CD4-positive, alpha-beta T cell treated with Interleukin-4 for 4 hours (primary cell): ENCODE measurements at places on chromosomes 4 and X.

DNA sequence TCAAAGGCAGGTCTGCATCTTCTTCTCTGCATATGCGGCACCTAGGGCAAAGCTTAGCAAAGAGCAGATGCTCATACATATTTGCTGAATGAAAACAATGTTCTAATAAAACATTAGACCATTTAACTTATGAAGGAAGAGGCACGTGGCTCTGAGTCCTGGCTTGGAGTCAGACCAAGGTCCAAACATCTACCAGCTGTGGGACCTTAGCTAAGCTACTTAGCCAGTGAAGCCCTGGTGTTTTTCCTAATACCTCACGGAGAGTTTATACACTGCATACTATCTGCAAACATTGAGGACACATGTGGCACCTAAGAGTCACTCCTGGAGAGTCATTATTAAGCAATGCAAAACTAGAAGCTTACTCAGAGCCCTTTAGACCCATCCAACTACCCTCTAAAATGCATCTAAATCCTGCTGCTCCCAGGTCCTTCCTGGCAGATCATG, 9.0 kb downstream of the PDGFC start:
- DNase-seq, result no peak

- DNase-seq, result no peak
These were observed 23.4 kb downstream of the SH2D1A start for GRCh38 chrX:124369722-124370121.

DNA sequence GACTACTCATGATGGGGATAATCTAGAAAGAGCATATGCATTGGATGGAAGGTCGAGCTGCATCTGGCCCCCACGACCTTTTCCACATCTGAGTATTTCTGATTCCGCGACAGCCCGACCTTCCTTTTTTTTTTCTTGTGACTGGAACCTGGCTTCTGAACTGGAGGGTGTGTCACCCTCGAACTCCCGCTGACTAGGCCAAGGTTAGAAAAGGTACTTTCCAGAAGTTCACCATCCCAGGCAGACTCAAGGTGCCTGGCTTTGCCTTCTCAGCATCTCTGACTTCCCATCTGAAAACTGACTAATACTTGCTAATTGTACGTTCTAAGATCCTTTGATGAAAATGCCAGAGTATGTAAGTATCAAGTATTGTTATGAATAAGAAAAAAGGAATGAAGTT, 49.3 kb upstream of the CD40LG start:
- DNase-seq, result peak; percentile 65

GRCh38 chrX:23271026-23271425, 63.6 kb upstream of the PTCHD1 start:
- no peak for DNase-seq

- DNase-seq, result no peak
These were observed 8.7 kb upstream of the TIMP1 start for GRCh38 chrX:47573341-47574075.

GRCh38 chr4:69764311-69764710, 3.9 kb upstream of the SULT1B1 start:
- peak; percentile 11 for DNase-seq

DNA sequence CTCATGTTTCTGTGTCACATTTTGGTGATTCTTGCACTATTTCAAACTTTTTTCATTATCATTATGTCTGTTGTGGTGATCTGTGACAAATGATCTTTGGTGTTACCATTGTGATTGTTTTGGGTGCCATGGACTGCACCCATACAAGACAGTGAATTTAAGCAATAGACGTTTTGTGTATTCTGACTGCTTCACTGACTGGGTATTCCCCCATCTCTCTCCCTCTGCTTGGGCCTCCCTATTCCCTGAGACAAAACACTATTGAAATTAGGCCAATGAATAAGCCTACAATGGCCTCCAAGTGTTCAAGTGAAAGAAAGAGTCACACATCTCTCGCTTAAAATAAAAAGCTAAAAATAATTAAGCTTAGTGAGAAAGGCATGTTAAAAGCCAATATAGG, 60.2 kb downstream of the BANK1 start:
- no peak for DNase-seq
